ENCODE measurements at places on chromosomes 7 and 10. TPM values are rescaled to one million over a fixed set of nuclear protein-coding genes. Genes with fewer than 3 reads are reported as not detected.

The MYL10 gene
- polyA plus RNA-seq: not detected

DNA sequence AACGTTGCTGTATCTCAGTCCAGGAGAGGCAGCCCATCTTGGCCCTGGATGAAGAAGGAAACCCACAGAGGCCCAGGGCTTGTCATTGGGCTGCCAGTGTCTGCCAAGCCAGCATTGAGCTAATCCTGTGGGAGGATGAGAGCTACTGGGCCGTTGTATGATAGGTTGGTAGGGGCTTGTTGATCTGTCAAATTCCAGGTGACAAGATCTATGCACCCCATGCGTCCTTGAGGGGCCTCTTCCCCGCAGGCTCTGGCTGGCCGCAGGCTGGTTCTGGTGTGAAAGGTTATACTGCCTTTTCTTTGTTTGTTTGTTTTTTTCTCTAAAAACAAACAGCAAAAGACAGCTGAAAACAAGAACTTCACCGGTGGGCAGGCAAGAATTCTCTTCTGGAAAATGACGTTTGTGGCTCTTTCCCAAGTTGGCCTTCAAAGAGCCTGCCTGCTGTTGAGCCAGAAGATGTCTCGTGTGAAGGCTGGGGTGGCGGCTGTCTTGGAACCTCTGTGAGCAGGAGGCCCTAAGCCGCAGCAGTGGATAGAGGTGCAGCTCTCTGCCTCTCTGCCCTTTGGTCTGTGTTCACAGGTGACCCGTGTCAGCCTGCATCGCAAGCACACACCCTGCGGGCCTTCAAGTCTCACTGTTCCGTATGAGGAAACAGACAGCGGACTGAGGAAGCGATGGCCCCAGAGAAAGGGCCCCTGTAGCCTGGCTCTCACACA lies 23.3 kb downstream of the CYP17A1 start:
- DNase-seq: no peak

GRCh38 chr10:114859222-114859621 lies 37.6 kb downstream of the FHIP2A start:
- DNase-seq: no peak

DNA sequence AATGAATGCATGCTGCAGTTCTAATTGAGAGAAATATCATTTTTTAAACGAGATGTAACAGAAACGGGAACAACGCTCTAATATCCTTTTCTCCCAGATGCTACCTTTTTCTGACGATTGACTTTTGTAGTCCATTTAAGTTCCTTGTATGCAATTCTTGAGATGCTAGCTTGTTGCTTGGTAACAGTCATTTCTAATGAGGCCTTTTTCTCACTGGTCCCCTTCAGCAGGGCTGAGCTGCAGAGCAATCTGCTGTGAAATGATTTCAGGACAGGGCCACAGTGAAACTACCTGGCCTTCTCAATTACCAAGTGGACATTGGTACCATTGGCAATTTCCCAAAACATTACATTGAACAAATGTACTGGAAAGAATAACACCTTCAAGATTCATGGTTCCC lies 26.2 kb upstream of the FOXK1 start:
- DNase-seq: no peak

GRCh38 chr7:142776206-142776844 lies 5.6 kb downstream of the PRSS2 start:
- no peak for DNase-seq

- DNase-seq: no peak
Observed at GRCh38 chr7:43865277-43865676, 4.0 kb downstream of the MRPS24 start.

All from A549 (cell line).